ENCODE measurements at places on chromosomes 12 and 14.

GRCh38 chr12:103877934-103878510 is 37.0 kb upstream of the NT5DC3 start:
- no peak for DNase-seq

GRCh38 chr12:68844788-68845695 is 37.1 kb downstream of the MDM2 start:
- no peak for DNase-seq

DNA sequence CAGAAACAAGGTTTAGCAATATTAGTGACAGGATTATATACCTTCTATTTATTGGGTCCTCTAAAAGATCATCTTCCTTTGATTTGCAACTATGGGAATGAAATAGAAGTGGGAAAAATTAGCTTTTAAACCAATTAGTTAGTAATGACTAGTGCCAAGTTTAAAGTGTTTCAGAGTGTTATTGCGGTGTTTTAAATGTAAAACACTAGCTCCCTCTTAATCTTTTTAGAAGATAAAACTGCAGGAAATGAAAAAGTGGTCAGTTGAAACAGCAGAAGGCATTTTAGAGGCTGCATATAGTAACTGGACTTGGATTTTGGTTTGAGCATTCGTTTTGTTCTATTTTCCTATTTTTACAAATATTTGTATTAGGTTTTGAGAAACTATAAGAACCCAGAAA is 286.2 kb downstream of the RAD51B start:
- DNase-seq = no peak

GRCh38 chr12:6312529-6313325 is 2.2 kb downstream of the PLEKHG6 start:
- DNase-seq = no peak

GRCh38 chr12:107917912-107918800 is 143.7 kb downstream of the ASCL4 start:
- DNase-seq = no peak

- DNase-seq = no peak
Measured at GRCh38 chr12:69085852-69086251, 152.9 kb upstream of the CPM start.

GRCh38 chr14:38786921-38787320 is 316.1 kb downstream of the SEC23A start:
- no peak for DNase-seq

- DNase-seq = no peak
Measured at GRCh38 chr12:85424581-85425348, 144.7 kb downstream of the ALX1 start.

GRCh38 chr12:124919521-124920352 is 5.3 kb upstream of the UBC start:
- no peak for DNase-seq

DNA sequence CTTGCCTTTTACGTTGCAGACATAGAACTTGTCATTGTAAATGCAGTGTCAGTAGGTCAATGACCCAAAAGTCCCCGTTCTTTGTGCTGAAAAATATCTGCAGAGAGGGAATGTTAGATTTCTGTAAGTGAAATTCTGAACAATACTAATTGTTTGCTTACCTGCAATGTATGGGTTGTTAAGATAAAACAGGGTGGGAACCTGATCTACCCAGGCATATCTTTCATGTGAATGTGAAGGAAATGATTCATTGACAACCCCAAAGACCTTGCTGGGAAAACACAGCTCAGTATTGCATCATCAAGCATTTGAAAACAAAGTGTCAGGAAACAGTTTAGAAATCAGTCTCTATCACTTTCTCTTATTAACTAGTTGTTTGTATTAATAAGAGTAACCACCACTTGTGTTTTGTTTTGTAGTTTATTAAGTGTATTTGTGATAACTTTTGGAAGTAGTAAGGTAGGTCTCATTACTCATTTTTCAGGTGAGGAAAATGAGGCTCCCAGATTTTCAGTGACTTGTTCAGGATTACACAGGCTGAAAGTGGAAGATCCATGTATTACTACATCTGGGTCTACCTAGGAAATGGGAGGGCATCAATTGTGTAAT is 57.9 kb upstream of the SLC38A2 start:
- no peak for DNase-seq

- DNase-seq = no peak
Measured at GRCh38 chr12:24861766-24862540, 86.9 kb downstream of the BCAT1 start.

DNA sequence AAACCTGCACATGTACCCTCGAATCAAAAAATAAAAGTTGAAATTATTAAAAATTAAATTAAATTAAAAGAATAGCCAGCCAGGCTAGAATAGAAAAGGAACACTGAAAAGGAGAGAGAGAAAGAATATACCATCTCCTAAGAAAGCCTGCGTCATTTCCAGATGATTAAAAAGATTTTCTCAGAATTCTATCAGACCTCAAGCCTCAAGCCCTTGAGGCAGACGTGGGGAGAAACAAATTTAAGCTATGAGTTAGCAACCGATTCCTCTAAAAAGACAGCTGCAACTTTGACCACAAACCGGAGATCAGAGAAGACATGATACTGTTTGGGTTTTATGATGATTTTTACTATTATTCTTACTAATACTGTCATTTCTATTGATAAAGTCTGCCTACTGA is 138.3 kb downstream of the KSR2 start:
- no peak for DNase-seq

DNA sequence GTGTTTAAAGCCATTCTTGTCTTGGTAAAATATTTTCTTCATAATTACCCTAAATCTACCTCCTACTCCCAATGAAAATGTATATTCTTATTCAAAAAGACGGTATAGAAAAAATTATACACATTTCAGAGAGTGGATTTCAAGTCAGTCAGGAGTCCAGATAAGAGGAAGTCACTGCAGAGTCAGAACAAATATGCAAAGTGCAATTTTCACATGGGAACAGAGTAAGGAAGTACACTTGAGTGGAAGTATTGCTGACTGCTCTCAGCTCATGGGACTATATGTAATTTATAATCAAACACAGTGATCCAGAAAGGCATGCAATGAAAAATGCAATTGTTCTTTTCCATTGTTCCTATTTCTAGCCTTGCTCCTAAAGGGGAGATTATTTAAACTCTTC is 1128.0 kb downstream of the AACS start:
- no peak for DNase-seq

GRCh38 chr12:96902076-96902475 is 5.0 kb upstream of the NEDD1 start:
- DNase-seq = no peak

GRCh38 chr12:69994724-69995173 is 169.7 kb downstream of the MYRFL start:
- DNase-seq = no peak

- DNase-seq = no peak
Measured at GRCh38 chr14:24920265-24921075, 129.5 kb downstream of the STXBP6 start.

- peak; percentile 60 for DNase-seq
Measured at GRCh38 chr12:4215229-4216186, 58.1 kb upstream of the CCND2 start.

DNA sequence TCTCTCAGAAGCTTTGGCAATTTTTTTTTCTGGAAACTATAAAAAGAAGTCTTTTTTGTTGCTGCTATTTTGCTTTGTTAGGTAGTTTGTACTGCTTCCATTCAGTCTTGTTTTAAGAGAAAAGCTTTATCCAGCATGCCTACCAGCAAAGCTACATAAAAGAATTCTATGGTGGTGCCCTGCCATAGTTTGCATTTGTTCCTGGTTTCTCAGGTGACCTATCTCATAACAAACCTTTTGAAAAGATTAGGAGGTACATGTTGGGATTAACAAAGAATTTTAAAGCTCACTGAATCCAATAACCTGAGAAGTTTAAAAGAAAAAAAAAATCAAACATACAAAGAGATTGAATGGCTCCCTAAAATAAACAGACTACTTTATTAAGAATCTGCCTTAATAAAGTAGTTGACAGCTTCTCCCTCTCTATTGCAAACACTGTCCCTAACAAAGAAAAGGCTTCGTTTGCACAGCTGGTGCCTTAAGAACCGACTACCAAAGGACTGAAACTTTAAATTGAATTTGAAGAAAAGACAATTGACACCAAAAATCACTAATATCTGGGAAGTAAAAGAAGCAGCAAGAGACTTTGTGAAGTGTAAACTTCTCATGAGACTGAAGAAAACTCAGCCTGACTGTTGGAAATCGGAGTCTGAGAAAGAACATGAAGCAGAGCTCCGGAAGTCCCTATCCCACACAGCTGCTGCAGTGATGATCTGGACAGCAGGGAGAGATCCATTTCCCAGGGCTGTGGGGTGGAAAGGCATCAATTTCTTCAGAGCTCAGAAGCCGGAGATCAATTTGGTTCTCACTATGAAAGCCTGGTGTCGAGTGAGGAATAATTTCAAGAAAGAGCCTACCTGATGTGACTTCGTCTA is 102.7 kb upstream of the PLEKHA5 start:
- DNase-seq = no peak

DNA sequence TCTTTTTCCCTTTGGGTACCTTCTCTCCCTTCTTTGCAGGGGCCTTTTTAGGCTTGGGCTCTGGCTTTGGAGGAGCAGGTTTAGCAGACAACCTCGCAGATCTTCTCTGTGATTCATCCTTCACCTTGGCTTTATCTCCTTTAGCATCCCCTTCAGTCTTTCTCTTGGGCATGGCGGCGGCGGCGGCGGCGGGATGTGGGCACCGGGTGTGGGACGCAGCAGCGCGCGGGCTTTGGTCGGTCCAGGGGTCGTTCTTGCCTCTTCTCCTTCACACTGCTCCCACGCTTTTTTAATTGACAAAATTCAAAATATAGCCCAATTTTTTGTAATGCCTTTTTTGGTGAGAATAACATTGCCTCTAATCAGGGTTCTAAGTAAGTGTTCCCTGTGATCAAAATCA is 8.6 kb downstream of the TRMT5 start:
- no peak for DNase-seq

DNA sequence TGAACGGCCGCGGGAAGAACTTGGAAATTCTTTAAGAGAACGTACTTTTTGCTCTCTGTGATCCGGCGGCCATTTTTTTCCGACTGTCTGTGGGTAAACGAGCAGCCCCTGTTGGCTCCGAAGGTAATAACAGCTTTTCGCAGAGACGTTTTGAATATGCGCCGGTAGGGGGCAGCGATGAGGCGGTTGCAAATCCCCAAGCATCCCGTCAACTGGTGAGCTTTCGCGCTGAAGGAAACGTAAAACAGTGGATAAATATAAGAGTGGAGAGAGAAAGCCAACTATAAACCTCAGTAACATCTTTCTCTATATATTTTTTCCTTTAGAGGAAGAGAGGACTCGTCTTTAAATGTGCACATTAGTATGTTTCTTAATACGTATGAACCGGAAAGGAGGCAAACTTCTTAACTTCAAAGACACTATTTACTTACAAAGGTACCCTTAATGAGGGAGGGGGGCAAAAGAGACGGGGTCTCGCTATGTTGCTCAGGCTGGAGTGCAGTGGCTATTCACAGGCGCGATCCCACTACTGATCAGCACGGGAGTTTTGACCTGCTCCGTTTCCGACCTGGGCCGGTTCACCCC is 9.6 kb upstream of the NEMF start:
- peak; percentile 77 for DNase-seq

GRCh38 chr12:101655393-101655792 is 42.0 kb upstream of the CHPT1 start:
- DNase-seq = no peak

- peak; percentile 22 for DNase-seq
Measured at GRCh38 chr12:121295746-121296617, 527 bp downstream of the CAMKK2 start.

- no peak for DNase-seq
Measured at GRCh38 chr14:31280871-31281220, 73.3 kb upstream of the HECTD1 start.

DNA sequence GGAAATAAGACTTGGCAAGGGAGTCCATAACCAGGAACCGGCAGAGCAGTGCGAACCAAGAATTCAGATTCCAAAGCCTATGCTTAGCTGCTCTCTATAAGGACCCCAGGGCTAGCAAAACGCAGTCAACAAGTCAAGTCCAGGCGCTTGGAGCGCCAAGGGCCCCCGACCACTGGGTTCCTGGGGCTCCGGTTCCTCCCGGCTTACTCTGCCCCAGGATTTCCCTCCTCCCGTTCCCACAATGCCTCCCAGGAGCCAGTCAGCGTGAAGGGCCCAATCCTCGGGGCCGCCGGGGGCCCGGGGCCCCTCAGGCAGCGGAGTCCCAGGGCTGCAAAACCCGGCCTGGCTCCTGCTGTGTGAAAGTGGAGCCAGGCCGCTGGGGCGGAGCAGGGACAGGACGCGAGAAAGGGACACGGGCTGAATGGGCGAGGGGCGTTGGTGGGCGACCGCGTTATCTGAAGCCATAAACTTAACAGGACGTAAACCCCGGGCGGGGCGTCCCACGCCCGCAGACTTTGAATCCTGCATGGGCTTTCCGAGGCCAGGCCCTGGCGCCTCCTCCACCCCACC is 1.5 kb downstream of the KRT8 start:
- no peak for DNase-seq

GRCh38 chr14:65170318-65170717 is 68.0 kb upstream of the MAX start:
- no peak for DNase-seq

- DNase-seq = no peak
Measured at GRCh38 chr14:29301571-29301970, 535.0 kb downstream of the FOXG1 start.

GRCh38 chr12:125567581-125567980 is 502.3 kb downstream of the AACS start:
- DNase-seq = no peak

DNA sequence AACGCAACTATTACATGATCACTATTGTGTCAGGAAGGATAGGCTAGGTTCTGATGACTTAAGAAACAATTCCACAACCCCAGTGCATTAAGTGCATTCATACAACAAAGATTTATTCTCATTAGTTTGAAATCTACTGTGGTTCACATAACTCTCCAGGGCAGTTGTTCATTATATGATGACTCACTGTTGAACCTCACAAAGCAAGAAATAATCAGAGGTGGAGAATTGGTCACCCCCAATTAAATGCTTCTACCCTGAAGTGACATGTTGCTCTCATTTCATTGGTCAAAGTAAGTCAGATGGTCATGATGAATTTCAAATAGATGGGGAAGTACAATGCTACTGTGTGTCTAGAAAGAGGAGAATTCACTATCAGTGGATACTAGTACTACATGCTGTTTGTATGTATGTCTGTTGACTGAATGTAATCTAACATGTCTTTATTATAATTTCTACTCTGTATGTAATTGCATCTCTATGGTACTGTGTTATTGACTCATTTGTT is 6.1 kb upstream of the HELB start:
- no peak for DNase-seq

- DNase-seq = no peak
Measured at GRCh38 chr14:22200977-22201605, 387.9 kb downstream of the DAD1 start.

GRCh38 chr12:85866986-85867776 is 6.9 kb upstream of the NTS start:
- no peak for DNase-seq

Measured in activated B cell treated with CpG ODN at 0.5 μM for 24 hours (primary cell).